ENCODE measurements at places on chromosomes 1 and 21.

GRCh38 chr1:180670681-180671080 lies 38.9 kb downstream of the XPR1 start:
- DNase-seq, result no peak

- DNase-seq, result no peak
These were observed 160.3 kb upstream of the FMN2 start for GRCh38 chr1:239931341-239931740.

DNA sequence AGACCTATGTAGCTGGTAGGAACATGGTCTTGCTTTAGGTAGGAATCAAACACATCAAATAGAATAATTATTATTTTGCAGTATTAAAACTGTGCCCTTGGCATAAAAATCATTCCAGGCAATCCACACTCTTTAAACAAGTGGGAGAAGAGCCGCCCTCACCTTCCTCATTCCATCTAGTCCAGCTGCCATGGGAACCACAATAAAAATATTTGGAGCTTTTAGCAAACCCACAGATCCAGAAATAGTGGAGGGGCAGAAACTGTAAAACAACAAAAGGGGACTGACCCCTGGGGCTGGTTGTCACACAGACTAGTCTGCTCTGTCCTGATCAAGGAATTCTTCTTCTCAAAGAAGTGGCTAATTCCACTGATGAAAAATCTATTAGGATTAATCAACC lies 61.6 kb downstream of the PTPRC start:
- no peak for DNase-seq

DNA sequence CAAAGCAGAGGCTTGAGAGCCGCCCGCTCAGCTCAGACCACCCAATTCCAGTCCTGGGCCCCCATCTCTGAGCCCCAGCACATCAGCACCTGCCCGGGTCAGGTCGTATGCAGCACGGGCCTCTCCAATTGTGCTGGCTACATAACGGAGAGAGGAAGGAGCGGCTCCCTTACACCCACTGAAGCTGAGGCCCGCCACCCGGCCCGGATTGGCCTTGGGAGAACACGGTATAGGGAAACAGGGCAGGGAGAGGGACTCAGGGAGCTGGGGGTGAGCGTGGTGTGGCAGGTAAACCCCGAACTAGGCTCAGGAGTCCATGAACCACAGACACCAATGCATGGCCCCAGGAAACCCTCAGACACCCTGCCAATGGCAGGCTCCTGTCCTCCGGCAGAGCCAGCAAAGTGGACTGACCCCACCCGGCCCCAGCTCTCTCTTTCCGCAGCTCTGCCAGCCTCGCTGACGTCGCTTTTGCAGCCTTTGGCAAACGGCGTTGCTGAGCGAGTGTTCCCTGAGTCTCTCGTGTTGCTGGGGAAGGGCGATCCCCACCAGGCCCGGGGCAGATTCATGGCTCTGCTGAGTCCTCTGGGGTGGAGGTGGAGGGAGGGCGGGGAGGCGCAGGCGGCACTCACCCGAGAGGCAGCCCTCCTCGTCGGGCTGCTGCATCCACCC lies 16.5 kb downstream of the MEGF6 start:
- no peak for DNase-seq

- DNase-seq, result no peak
These were observed 28.1 kb downstream of the AHDC1 start for GRCh38 chr1:27575840-27576331.

- peak; percentile 1 for DNase-seq
These were observed 154.2 kb downstream of the EIF4G3 start for GRCh38 chr1:21022279-21023040.

- DNase-seq, result no peak
These were observed 460.0 kb downstream of the MATN1 start for GRCh38 chr1:30263405-30263804.

DNA sequence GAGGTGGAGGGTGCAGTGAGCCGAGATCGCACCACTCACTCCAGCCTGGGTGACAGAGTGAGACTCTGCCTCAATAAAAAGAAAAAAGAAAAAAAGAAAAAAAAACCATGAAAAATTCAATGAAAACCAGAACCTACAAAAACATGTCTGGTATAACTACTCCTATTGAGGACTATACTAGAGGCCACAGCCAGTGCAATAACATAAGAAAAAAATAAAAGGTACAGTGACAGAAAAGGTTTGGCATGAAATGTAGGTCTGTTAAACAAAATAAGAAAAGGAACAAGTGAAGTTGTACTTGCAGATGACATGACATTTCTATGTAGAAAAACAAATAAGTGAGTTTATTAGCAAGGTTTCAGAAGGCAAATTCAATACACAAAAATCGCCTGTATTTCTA lies 8.2 kb downstream of the NADK start:
- no peak for DNase-seq

DNA sequence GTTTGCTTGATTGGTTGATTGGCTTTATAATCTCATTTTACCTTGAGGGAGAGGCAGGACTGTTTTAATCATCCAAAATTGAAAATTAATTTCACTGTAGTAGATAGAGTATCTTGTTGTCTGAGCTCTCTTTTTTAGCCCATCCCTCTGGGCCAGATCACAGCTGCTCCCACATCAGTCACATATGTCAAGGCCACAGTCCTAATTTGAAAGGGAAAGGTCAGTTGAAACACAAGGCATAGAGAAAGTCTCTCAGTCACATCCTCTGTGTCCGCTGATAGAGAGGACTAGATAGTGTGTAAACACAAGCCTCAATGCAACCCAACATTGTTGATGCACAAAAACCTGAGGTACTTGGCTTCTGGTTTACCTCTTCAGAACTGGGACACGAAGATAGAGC lies 6.8 kb downstream of the C1orf74 start:
- DNase-seq, result no peak

- DNase-seq, result no peak
These were observed 36.6 kb downstream of the CAPZB start for GRCh38 chr1:19448491-19449439.

- DNase-seq, result no peak
These were observed 44.7 kb upstream of the LYPLAL1 start for GRCh38 chr1:219128957-219129356.

DNA sequence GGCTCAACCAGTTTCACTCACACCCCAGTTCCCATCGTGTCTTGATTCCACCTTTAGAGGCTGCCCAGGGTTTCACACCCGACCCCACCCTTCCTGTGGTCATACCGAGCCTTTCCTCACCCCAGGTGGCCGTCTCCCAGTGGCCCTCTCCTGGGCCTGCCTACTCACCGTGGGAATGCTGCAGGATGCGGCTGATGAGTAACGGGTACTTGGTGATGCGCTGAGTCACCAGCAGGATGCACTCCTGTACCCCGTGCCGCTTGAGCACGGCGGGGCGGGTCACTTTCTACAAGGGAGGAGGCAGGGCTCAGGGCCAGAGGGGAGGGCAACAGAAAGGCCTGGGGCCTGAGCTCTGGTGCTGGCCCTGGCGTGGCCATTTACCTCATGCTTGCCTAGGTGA lies 16.4 kb downstream of the ARHGEF2 start:
- no peak for DNase-seq

All from stimulated activated CD8-positive, alpha-beta memory T cell treated with anti-CD3 and anti-CD28 coated beads, Interleukin-4, amount 100 ng/mL, for 1 hour (primary cell).